HL-60 (cell line): ENCODE measurements at places on chromosomes 5 and 9.
A peak's percentile ranks its signal among the peaks of the same experiment; 100 is the strongest.

GRCh38 chr5:54009357-54009756 is 301.0 kb downstream of the ARL15 start:
- DNase-seq, result no peak

- no peak for DNase-seq
Observed at GRCh38 chr5:54820346-54821134, 164.9 kb downstream of the ESM1 start.

DNA sequence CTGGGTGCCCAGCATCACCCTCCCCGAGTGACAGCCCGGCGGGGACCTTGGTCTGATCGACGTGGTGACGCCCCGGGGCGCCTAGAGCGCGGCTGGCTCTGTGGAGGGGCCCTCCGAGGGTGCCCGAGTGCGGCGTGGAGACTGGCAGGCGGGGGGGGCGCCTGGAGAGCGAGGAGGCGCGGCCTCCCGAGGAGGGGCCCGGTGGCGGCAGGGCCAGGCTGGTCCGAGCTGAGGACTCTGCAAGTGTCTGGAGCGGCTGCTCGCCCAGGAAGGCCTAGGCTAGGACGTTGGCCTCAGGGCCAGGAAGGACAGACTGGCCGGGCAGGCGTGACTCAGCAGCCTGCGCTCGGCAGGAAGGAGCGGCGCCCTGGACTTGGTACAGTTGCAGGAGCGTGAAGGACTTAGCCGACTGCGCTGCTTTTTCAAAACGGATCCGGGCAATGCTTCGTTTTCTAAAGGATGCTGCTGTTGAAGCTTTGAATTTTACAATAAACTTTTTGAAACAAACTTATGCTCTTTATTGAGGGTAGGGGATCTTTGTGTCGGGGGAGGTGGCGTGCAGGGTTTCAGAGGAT is 1.3 kb downstream of the GADD45G start:
- no peak for DNase-seq

- no peak for DNase-seq
Observed at GRCh38 chr9:77756449-77756848, 108.3 kb upstream of the GNA14 start.

GRCh38 chr5:173613433-173614159 is 2.9 kb downstream of the BOD1 start:
- no peak for DNase-seq

GRCh38 chr5:28369418-28369817 is 1331.0 kb upstream of the CDH9 start:
- DNase-seq, result no peak

- DNase-seq, result peak; percentile 54
Observed at GRCh38 chr5:150671509-150672236, 10.6 kb downstream of the MYOZ3 start.

DNA sequence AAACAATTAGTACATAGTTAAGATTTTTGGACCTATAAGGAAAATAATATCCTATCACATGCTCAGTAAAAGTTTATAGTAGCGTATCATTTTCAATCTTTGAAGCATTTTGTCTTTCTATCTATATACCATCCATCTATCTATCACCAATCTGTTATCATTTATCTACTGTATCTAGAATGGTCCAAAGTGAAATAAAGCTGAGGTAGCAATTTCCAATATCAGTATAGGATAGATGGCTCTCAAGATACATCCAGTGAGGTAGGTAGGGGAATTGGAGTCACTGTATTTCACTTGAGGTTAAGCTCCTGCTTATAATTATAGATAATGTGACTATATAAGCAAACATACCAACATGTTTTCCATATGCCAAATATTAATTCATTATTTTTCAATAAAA is 889.1 kb upstream of the CTNND2 start:
- DNase-seq, result no peak

GRCh38 chr5:6705088-6705487 is 8.1 kb upstream of the TENT4A start:
- DNase-seq, result no peak

GRCh38 chr9:87950765-87951488 is 23.4 kb downstream of the CDK20 start:
- peak; percentile 7 for DNase-seq

- DNase-seq, result no peak
Observed at GRCh38 chr9:14687042-14687719, 6.1 kb downstream of the ZDHHC21 start.

- no peak for DNase-seq
Observed at GRCh38 chr5:34685485-34686165, 29.5 kb downstream of the RAI14 start.

DNA sequence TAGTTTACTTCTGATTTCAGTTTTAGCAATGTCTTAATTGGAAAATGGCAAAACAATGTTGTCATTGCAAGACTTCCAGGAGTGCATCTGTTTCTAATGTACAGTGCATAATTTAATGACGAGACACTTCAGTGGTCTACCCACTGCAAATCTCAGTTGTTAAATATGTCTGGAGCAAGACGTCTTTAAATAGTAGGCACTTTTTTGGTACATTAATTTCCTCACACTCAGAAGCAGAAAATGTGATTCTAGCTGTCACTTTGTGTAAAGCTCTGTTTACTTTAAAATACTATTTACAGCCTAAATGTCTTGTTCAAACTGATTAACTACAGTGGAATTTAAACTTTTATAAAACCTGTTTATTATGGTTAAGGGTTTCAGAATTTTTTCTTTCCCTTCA is 815.5 kb downstream of the TLE1 start:
- no peak for DNase-seq

DNA sequence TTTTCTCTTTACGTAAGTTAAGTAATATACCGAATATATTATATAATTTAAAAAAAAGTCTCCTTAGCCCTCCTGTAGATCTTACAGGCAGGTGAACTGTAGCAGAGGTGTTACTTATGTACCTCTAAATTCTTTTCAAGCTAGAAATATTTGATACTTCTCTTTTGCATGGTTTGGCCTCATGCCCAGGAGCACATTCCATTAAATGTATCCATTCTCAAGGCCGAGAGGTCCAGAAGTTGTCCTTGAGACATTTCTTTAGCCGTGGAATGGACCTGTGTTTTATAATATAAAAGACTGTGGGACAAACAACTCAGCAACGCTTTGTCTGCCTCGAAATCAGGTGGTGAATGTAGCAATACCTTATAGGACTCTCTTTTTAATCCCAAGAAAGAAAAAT is 184.5 kb downstream of the TRIO start:
- no peak for DNase-seq

DNA sequence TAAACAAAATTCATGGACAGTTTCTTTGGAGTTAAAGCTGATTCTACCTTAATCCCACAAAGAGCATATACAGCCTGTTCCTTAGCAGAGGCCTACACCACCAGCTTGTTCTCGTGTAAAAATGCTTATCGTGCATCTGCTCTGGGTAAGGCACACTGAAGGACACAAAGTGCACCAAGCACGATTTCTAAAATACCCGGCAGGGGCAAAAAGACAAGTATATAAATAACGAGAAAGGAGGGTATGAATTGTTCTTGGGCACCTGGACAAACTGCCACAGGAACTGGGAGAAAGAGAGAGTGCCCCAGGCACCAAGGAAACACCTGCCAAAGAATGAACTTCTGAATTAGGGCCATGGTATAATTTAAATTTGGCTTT is 25.3 kb downstream of the NSUN2 start:
- DNase-seq, result no peak

- DNase-seq, result no peak
Observed at GRCh38 chr9:132562306-132562573, 20.2 kb upstream of the BARHL1 start.

- DNase-seq, result no peak
Observed at GRCh38 chr9:134663753-134664415, 22.3 kb downstream of the COL5A1 start.

GRCh38 chr9:129291041-129291501 is 113.0 kb upstream of the IER5L start:
- DNase-seq, result no peak

DNA sequence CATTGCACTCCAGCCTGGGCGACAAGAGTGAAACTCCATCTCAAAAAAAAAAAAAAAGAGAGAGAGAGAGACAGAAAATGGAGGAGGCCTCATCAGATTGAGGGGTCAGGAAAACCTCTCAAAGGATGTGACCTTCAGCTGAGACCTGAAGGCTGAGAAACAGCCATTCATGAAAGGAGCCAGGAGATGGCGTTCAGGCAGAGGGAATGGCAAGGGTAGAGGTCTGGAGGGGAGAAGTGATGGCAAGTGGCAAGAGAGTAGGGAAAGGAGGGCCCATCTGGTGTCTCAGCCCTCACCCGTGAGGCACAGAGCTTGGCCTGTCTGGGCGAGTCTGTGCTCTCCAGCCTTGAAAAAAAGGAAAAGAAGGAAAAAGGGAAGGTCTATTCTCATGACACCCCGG is 17.0 kb downstream of the CAMK2A start:
- DNase-seq, result no peak

DNA sequence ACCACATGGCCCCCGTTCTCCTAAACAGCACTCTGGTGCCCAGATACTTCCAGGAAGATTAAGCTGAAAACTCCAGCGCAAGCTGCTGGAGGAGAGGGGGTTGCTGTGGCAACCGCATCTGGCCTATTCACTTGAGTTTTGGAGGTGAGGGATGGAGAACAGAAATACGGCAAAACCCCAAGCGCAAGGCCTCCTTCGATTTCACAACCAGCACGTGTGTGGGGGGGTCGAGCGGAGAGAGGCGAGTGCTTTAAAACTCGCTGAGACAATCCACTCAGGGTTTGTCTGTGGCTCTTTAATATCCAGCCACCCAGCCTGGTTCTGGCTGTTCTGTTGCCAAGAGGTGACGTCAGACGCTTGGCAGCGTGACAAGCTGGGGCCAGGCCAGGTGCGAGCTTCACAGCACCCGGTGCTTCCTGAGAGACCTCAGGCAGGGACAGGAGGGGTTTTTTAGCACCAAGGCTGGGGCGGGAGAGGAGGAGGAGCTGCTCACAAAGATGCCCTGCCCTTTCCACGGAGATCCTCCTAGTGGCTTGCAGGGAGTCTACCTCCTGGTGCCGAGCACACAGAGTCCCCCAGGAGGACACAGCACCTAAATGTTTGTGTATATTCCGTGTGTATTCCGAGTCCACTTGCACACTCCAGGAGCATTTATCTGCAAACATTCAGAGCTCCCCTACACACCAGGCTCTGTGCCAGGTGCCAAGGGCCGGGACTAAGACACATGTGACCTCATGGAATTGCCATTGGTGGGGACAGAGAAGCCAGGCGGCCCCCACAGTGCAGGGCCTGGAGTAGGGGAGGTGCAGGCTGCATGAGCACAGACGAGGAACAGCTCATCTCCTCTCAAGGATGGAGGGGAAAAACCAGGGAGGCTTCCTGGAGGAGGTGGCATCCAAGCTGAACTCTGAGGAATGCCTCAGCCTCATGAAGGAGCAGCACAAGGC is 194.6 kb downstream of the OLFM1 start:
- no peak for DNase-seq

DNA sequence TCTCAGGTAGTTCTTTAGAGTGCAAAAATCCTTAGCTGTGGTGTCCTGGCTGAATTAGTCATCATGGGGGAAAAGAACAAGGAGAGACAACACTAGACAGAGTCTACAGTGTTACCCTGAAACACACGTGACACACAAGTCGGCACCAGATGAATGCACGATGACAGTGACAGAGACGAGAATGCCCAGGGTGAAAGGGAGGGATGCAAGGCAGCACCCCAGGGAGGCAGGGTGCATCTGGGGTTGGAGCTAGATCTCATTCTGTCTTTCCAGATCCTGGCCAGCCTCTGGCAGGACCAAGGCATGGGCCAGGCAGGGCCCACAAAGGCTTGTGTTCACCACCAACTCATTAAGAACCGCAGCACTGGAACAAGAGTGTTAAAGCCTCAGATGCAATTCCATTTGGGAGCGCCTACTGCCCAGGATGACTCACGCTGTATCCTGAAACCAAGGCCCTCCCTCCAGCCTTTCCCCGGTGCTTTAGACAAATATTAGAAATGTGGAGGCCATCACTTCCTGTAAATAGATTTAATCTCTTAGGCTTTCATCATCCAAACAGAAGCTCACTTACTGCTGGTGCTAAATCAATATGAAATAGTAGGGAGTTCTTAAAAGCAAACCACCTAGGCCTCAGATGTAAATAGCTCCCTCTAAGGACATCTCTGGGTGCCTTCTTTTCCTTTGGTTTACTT is 56.1 kb downstream of the IRX2 start:
- DNase-seq, result no peak

- no peak for DNase-seq
Observed at GRCh38 chr5:59905188-59905587, 11.7 kb upstream of the PDE4D start.

- no peak for DNase-seq
Observed at GRCh38 chr5:58184910-58185309, 275.0 kb downstream of the PLK2 start.

GRCh38 chr9:96061293-96061987 is 185.9 kb downstream of the ERCC6L2 start:
- DNase-seq, result peak; percentile 45

- DNase-seq, result no peak
Observed at GRCh38 chr5:148623741-148624140, 30.6 kb downstream of the HTR4 start.

DNA sequence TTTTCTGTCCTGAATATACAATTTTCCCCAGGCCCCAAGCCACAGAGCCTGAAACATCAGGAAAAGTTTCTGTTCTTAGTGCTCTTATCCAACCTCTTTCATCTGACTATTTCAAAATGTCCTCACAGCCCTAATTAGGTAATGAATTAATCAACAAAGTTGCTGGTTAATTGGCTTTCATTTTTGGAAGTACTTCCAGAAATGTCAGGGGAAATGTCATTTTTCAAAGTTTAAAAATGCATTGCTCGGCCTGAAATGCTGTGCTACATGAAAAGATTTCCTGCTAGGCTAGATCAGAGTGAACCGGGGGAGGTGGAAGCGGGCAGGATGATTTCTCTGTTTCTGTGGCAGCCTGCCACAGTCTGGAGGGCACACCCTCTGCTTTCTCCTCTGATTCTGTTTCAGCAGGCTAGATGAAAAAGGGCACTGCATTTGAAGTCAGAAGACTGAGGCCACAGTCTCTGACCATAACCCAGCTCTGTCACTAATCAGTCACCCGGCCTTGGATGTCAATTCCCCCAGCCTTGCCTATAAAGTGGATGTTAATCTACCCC is 55.9 kb upstream of the BARX1 start:
- DNase-seq, result no peak

GRCh38 chr9:129667850-129668249 is 2.4 kb downstream of the PRRX2 start:
- no peak for DNase-seq

DNA sequence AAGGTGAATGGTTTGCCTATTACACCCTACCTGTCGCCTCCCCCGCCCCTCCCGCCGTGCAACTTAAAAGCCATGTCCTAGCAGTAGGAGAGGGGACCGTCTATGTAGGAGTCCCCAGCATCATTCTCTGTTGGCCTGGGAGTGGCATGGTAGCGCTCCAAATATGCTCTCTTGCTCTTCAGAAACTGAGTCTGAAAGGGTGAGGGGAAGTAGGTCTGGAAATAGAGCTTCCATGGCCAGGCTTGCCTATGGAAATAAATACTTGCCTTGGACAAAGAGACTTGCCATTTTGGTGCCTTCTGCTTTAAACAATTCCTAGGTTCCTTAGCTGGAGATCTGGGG is 1.4 kb downstream of the RGS7BP start:
- DNase-seq, result no peak

GRCh38 chr5:175508896-175509295 is 30.5 kb downstream of the SFXN1 start:
- no peak for DNase-seq
